ENCODE measurements at places on chromosomes 3 and 15. TPM values are rescaled to one million over a fixed set of nuclear protein-coding genes. Genes with fewer than 3 reads are reported as not detected.

Gene PIGZ
- 1.6 TPM for total RNA-seq

- no peak for DNase-seq
These were observed 17.3 kb upstream of the BSN start for GRCh38 chr3:49536875-49537533.

DNA sequence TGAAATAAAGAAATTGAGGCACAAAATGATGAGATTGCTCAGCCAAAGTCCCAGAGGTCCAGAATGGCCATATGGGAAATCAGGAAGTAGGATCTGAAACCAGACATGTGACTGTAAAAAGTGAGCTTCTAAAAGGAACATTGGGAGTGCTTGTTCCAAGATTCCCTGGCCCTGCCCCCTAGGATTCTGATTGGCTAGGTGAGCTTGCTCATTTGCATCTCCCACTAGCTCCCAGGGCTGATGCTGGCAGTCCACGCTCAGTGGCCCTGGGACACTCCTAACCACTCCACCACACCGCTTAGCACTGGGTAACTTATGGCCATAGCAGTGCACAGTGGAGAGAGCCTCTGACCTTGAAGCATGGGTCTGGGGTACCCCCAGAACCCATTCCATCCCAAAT lies 326.7 kb downstream of the NTRK3 start:
- DNase-seq = no peak

- no peak for DNase-seq
These were observed 3.3 kb downstream of the TRIM71 start for GRCh38 chr3:32820971-32821685.

GRCh38 chr3:100891827-100892226 lies 101.4 kb downstream of the ABI3BP start:
- no peak for DNase-seq

GRCh38 chr3:148408667-148409066 lies 289.0 kb upstream of the AGTR1 start:
- DNase-seq = no peak

GRCh38 chr3:152443212-152444023 lies 174.7 kb downstream of the MBNL1 start:
- no peak for DNase-seq

- no peak for DNase-seq
These were observed 27.1 kb downstream of the GOLGB1 start for GRCh38 chr3:121722411-121722810.

Gene EXD1
- total RNA-seq = not detected

Gene CPNE9
- not detected for total RNA-seq

Gene SLC24A5
- total RNA-seq = not detected

Gene LRRIQ4
- total RNA-seq = 0.23 TPM

Gene SEMA5B
- not detected for total RNA-seq

Gene GNB4
- total RNA-seq = 13.8 TPM

DNA sequence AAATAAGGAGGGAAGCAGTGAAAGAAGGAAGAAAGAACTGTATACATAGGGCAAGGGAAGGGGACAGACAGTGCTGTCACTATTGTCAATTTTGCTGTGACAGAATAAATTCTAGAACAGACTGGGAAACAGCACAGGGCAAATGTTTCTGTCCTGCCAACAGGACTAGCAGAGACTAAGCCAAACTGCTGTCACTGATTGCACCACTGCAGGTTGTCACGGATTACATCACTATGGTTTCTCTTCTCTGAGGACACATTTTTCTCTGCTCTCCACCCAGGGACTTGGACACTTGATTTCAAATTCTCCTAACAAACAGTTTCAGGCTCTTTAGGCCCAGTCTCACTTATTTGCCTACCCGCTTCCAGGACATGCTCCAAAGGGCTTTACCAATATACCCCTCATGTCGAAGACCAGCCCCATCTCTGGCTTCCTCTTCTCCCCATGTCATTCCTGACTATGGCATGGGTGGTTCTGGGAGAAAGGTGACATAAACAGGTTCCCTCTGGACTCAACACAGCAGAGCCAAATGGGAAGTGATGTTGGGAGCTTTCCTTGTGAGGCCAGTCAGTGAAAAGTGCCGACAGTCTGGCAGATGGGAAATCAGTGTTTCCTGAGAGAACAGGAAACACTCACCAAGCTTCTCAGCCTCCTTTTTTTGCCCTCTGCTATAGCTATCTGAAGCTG lies 70.2 kb upstream of the ST3GAL6 start:
- no peak for DNase-seq

DNA sequence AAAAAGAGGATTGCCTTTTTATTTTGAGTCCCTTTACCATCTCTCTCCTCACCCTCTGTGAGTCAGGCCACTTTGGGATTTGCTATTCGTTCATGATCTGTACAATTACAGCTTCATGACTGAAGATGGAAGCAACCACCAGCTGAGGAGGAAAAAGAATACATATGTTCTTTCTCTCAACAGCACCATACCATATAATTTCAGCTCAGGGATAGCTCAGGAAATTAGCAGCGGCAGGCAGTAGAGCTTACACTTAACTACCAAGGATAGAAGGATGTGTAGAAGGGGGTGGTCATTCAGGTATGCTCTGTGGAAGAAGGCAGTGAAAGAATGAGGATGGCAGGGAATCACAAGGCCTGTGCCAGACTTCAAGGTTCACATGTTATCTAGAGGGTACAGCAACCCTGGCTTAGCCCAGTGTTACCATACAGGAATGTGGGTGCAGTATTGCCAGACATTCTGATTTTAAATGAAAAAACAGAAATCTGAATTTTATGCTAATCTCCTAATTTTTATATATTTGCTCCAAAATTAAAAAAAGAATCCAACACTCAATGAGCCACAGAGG lies 17.9 kb downstream of the PLS1 start:
- DNase-seq = no peak

- no peak for DNase-seq
These were observed 131.9 kb upstream of the MEF2A start for GRCh38 chr15:99433757-99434450.

DNA sequence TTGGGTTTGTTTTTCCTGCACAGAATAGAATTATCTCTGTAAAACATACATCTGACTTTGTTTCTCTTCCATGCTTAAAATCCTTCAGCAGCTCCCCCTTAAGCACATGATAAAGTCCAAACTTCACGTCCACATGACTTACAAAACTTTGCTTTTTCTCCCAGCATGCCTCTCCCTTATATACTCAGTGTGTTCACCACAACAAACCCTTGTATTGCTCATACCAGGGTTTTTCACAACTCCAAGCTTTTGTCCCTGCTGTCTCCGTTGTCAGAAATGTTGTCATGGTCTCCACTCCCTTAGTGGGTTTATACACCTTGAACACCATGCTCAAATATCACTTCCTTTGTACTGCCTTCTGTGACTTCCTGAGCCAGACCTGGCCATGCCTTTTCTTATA lies 91.1 kb upstream of the MITF start:
- no peak for DNase-seq

- DNase-seq = no peak
These were observed 281.0 kb upstream of the TBL1XR1 start for GRCh38 chr3:177478170-177478867.

Gene RASL12
- total RNA-seq = not detected

Gene TRIM71
- not detected for total RNA-seq

- DNase-seq = no peak
These were observed 257.8 kb downstream of the EBLN2 start for GRCh38 chr3:73319179-73319769.

Gene CEMIP
- total RNA-seq = not detected

- DNase-seq = no peak
These were observed 6.7 kb upstream of the ZFAND6 start for GRCh38 chr15:80052597-80053304.

GRCh38 chr3:152159328-152159727 lies 109.4 kb upstream of the MBNL1 start:
- DNase-seq = no peak

Gene DNAJB11
- total RNA-seq = 61.3 TPM

Gene MYL3
- not detected for total RNA-seq

- DNase-seq = no peak
These were observed 58.7 kb upstream of the CHST2 start for GRCh38 chr3:143060906-143061305.

- DNase-seq = no peak
These were observed 20.6 kb upstream of the TRANK1 start for GRCh38 chr3:36965440-36965839.

Gene CCDC13
- total RNA-seq = 0.35 TPM

Gene GABRA5
- not detected for total RNA-seq

GRCh38 chr3:194075088-194075615 lies 60.8 kb upstream of the HES1 start:
- no peak for DNase-seq

GRCh38 chr3:169998668-169999131 lies 32.1 kb downstream of the SEC62 start:
- no peak for DNase-seq

DNA sequence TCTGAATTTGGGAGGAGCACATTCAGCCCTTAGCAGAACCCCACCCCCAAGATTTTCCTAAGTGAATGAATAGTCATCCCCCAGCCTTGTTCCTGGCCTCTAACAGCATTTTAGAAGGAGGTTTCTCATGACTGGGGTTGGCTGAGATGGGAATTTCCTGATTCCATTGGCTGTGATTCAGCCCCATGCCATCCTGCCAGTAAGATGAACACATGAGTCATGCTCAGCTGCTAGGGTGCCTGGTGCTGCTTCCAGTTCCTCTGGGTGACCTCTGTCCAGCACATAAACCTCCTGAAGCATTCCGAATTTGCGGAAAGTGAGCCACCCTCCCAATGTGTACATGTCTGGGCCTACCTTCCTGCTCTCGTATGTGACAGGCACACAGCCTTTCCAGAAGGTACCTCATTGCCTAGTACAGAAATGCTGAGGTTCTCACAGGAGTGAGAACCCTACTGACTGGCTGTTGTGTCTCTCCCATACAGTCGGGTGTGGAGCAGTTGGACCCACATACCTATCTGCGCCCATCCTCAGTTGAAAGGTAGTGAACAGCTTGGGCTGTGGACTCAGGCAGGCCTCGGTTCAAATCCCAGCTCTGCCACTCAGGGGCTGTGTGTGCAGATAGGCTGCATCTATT lies 91.7 kb downstream of the APBA2 start:
- DNase-seq = no peak

DNA sequence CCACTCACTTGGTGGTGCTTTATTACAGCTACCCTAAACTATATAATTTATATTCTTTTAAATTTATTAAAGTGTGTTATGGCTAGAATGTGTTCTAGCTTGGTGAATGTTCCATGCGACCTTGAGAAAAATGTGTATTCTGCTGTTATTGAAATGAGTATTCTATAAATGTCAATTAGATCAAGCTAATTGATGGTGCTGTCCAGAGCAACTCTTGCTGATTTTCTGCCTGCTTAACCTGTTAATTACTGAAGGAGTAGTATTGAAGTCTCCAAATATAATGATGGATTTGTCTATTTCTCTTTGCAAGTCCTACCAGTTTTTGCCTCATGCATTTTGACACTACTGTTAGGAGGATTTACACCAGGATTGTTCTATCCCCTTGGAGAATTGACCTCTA lies 3.2 kb upstream of the TEX9 start:
- DNase-seq = no peak
